GM20000 (cell line): ENCODE measurements at places on chromosomes 5 and 9.
A peak's percentile ranks its signal among the peaks of the same experiment; 100 is the strongest.

DNA sequence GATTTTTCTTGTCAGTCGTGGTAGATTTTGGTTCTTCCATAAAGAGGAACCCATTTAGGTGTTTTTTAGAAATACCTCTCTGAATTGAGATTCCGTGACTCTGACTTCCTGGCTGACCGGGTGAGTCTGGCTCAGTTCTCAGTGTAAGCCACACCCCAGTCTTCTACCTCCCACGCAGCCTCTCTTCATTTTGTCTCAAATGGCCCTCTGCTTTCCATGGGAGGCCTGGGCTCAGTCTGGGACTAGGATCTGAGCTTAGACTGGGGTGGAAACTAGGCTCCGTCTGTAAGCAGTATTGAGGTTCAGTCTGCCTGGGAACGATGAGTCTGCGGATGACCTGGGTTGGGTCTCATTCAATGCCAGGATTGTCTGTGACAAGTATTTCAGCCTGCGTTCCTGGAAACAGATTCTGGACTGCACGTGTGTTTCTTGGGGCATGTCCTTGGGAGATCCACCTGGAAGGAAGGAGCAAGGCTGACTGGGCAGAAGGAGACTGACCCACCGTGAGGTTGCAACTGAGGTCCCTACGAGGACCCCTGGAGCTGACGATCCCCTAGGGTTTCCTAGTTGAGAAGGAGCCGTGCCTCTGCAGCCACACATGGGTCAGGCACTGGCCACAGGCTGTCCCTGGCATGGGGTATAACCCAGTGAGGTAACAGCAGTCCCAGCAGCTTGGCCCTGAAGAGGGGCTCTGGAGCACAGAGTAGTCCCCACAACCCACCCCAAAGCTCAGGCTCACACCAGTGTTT, 12.4 kb upstream of the CRB2 start:
- peak; percentile 87 for DNase-seq

DNA sequence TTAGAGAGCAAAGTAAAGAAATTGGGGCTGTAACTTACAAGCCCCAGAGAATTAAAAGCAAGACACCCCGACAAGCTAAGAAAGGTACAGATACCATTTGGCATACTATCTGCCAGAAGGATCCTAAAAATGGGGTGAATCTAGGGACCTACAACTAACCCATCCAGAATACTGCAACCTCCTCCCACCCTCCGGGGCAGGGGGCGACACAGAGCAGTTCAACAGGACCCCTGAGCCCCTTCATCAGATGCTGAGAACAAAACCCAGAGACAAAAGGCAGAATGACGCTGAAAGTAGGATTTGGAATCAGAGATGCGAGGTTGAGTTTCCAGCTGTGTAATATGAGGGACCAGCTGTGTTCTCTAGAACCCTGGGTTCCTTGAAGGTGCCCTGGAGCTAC, 71.2 kb downstream of the EPB41L4B start:
- no peak for DNase-seq

DNA sequence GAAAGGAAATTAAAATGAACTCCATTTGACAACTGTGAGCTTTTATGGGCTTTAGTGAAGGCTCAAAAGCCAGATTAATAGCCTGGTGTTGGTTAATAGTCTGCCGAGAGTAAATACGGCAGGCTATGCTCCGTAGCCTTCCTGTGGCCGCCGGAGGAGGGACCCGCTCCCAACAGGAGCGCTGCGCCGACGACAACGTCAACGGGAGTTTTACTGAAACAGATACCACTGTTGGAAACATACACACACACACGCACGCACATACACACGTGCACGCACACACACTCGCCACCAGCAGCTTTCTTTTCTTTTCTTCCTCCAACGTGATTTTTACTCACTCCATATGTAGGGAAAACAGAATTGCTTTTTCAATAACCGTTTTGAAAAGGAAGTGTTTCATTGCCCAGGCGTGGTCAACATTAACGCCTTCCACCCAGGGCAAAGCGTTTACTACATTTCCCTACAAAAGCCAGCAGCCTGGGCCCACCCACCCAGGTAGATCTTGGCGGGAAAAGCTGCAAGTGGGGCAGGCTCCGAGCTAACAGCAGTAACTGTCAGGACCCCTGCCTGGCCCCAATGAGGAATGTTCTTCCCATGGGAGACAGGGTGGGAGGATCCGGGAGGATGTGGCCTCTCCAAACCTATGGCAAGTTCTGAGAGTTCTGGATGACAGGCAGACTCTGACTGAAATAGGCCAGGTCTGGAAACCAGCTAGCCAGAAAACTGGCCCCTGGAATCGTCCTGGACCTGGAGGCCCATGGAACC, 72.3 kb downstream of the PAX5 start:
- DNase-seq, result no peak

GRCh38 chr5:12019306-12019705, 115.1 kb upstream of the CTNND2 start:
- no peak for DNase-seq

DNA sequence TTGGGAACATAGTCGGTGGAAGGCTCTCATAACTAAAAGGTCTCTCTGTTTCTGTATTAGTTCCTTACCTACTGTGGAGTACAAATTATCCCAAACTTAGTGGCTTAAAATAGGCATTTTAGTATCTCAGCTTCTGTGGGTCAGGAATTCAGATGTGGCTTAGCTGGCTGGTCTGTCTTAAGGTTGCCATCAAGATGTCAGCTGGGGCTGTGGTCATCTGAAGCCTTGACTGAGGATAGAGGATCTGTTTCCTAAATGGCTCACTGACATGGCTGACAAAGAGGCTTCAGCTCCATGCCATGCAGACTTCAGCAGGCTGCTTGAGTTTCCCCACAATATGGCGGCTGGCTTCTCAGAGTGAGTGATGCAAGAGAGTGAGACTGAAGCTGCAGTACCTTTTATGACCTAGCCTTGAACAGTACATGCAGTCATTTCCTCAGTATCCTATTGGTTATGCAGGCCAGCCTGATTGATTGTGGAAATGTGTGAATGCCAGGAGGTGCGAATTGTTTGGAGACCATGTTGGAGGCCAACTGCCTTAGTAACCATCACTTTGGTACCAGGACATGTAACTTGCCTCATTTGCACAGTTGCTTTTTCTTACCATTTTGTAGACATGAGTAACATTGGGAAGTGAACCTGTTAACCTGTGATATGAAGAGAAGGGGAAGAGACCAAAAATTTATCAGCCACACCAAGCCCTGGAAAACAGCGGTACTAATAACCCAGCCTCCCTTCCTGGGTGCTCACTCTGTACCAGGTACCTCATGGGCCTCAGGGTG, 152.8 kb upstream of the IER5L start:
- DNase-seq, result no peak

DNA sequence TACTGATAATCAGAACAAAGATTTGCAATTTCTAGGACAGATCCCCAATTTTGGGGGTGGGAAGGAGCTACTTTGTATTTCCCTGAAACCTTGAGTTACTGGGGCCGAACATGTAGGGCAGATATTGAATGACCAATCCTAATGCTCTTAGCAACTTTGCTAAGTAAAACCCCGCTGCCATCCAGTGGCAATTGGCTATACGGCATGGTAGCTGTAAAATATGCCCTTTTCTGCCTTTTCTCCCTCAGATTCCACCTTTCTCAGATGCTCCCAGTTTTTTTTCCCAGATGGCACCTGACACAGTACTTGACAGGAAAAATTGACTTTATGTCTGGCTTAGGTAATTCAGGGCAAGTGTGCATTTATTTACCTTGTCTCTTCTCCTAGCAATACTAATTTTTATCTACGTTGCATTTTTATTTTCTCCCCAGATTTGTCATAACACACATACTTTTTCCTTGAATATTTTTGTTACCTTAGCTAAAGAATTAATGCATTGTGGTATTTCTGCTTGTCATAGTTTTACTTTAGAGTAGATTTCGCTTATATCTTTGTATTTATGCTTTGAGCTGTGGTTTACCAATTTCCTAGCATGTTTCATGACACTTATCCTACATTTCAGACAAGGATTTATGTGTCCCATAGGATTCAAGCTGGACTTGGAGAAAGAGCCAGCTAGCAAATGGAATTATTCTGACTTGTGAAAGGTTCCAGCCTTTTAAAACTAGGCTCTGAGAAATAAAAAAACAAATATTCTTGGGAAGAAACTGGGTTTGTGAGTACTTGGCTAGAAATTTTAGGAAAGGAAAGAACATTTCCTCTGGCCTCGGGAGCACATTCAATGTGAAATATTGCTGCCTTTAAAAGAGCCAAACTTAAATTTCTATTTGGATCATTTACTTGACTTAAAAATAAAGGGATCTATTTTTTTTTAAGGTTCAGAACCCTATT, 37.4 kb downstream of the PIK3R1 start:
- DNase-seq, result peak; percentile 38

GRCh38 chr5:39534690-39535089, 109.9 kb upstream of the DAB2 start:
- DNase-seq, result no peak

DNA sequence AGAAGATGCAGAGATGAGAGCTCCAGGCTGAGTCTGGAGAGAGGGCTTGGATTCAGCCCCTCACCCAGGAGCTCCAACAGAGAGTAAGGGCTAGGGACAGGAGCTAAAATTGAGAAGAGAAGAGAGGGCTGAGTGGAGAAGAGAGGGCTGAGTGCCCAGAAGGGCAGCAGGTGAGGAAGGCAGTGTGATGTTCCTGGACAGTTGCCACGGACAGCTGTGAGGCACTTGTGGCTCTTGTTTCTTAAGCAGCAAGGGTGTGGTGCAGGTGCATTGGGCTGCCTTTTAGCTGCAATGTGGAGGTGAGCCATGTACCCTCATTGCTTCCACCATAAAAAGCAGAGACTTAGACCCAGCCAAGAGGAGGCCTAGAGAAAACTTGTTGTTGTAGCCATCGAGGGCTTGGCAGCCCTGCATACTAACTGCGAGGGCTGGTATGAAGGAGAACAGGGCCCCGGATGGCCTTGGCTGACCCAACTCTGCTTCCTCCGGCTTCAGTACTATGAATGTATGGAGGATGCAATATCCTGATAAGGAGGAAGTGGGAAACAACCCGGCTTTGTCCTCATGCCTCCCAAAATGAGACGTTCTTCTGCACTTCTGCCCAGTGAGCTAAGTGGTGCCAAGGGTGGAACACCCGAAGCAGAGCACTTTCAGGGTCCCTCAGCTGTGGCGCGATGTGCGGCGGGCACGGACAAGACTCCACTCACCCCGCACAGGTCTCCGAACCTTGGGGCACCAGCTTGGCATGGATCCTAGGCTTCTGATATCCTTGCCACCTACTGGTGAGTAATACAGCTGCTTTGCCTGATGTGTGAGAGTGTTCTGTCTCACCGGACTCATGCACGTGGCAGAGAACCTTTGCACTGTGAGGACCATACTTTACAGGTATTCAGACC, 65.2 kb downstream of the LRRC70 start:
- no peak for DNase-seq

GRCh38 chr5:78794693-78795215, 146.2 kb upstream of the LHFPL2 start:
- DNase-seq, result no peak
